ENCODE measurements at places on chromosomes 6 and 20.

DNA sequence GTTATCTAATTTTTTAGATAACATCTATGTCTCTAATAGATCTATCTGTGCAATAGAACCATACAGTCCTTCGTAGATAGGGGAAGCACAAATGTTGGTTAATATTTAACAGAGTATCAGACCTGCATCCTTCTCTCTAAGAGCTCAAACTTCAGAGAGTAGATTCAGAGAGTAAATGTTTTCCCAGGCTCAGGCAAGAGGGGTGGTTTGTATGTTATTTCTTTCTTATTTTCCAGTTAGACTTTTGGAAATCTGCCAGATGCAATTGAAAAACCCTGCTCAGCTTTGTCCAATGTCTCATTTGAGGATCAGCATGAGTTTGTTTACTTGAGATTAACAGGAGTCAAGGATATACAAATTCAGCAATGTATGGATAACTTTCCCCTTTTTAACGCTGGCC is 361.9 kb downstream of the BCKDHB start:
- no peak for DNase-seq

DNA sequence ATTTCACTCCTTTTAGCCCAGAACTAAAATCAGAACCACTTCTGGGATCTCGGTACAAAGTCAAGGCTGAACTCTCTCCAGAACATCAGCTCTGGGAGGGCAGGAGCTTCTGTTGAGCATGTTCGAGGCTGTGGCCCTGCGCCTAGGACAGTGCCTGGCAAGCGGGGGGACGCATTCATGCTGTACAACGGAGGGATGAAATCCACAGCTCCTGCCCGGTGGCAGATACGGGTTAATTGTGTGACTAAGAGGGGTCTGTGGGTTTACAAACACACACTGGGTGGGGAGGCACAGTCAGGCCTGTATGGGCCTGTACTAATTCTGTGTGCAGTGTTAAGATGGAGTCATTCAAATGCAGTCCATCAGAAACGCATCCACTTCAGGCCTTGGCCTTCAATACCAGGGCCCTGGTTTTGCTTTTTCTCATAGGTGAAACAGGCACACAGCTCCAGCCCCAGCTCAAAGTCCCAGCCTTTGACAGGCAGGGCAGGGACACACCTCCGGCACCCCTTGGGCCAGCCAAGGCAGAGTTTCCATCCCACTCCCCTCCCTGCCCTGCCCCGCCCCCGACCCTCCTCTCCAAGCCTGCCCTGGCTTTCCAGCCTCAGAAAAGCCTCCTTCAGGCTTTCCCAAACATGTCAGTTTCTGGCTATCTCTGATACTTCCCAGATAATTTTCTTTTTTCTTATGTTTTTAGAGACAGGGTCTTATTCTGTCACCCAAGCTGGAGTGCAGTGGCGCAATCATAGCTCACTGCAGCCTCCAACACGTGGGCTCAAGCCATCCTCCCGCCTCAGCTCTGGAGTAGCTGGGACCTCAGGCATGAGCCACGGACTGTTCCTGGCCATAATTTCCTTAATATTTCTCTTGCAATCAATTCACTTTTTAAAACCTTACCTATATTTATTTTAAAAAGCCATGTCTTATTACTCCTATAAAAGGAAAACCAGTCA is 109.8 kb downstream of the SULF2 start:
- no peak for DNase-seq

GRCh38 chr6:134662077-134662700 is 287.7 kb downstream of the ALDH8A1 start:
- DNase-seq, result no peak

DNA sequence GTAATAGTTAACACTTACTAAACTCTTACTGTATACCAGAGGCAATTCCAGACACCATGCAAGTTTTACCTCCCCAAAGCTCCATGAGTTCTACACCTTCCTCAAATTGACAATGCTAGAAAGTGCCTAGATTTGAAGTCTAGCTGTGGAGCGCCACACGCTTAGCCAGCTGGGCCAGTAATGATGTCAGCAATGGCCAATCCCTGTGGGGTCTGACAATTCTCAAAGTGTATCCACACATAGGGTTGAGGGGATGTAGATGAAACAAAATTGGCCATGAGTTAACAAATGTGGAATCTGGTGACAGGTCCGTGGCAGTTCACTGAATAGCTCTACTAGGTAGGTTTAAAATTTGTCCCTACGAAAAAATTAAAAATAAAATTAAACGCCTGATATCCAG is 1.3 kb downstream of the ZNF343 start:
- no peak for DNase-seq

DNA sequence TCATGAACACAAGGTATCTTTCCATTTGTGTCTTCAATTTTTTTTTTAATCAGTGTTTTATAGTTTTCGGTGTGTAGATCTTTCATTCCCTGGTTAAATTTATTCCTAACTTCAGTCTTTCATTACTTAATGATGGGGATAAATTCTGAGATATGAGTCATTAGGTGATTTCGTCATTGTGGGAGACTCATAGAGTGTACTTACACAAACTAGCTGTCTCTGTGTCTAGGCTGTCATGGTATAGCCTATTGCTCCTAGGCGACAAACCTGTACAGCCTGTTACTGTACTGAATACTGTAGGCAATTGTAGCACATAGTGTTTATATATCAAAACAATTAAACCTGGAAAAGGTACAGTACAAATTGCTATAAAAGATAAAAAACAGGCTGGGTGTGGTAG is 42.1 kb downstream of the SMAP1 start:
- DNase-seq, result no peak

DNA sequence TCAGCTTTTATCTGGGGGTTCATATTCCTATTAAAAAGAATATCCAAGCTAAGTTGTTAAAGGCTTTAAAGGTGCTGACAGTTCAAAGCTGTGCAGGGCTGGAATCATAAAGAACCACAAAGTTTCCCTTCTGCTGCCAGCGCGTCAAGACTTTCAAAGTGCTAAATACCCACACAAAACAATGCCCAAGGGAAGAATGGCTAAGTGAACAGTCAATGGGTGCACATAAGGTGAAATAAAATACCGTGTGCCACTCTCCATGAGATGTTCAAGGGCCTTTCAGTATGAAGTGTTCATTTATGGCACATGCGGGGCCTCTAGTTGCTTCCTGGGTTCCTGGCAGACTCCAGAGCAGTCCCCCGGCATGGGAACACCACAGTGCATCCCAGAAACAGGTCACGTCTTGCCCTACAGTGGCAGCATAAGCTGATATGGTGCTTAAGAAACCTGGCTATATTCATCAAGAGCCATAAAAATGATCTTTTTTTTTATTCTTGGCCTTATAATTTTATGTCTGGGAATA is 14.1 kb downstream of the TXNDC5 start:
- no peak for DNase-seq

GRCh38 chr6:1696463-1696850 is 86.7 kb downstream of the FOXC1 start:
- no peak for DNase-seq

- DNase-seq, result peak; percentile 58
Observed at GRCh38 chr20:58542411-58543095, 27.4 kb upstream of the APCDD1L start.

- DNase-seq, result no peak
Observed at GRCh38 chr20:38635721-38636288, 34.2 kb downstream of the ARHGAP40 start.

GRCh38 chr6:156796627-156797026 is 19.4 kb downstream of the ARID1B start:
- no peak for DNase-seq

GRCh38 chr6:156762547-156762946 is 14.6 kb upstream of the ARID1B start:
- DNase-seq, result no peak

DNA sequence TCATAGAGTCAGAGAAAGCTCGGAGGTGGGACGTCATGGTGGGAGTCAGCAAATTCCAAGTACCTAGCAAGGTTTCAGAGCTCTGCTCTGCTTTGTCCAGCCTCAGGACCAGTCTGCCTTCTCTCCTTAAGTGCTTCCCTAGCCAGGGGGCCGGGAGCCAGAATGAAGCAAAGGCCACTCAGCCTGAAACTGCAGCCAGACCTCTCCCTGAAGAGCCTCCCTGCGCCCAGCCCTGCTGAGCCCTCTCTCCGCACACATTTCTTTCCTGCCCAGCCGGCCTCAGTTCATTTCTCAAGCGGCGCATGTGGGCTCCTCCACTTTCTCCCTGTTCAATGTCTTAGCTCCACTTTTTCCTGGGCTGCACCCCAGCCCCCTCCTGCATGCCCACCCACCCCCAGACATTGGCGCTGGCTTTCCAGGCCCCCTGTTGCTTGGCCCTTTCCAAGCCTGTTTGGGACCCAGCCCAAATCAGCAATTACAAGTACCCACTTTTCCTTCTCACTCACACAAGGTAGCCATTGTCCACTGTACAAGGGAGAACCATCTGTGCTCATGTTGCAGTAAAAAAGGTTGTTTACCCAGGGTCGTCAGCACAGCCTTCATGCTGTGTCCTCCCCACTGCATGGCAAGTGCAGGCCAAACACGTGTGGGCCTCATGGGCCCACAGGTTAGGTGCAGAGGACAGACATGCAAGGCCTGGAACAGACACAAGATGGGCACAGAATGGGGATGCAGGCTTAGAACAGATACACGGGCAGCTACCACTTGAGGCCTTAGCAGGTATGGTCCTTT is 147.1 kb downstream of the MRPL14 start:
- DNase-seq, result peak; percentile 55

DNA sequence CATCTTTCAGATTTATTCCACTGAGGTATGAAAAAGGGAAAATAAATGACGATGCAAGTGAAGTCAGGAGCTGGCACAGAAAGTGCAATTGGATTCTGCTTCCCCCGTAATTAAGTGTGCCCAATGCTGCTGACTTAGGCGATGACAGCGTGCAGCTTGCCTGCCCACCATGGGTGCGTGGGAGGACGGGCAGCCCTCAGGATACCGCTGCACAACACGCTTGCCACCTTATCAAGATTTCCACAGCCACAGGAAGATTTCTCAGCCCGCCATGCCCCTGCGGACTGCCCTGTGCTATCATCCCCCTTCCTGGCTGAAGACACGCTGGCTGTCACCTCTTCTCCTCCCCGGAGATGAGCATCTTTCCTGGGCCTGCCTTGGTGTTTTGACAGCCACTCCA is 103.3 kb upstream of the BACH2 start:
- no peak for DNase-seq

DNA sequence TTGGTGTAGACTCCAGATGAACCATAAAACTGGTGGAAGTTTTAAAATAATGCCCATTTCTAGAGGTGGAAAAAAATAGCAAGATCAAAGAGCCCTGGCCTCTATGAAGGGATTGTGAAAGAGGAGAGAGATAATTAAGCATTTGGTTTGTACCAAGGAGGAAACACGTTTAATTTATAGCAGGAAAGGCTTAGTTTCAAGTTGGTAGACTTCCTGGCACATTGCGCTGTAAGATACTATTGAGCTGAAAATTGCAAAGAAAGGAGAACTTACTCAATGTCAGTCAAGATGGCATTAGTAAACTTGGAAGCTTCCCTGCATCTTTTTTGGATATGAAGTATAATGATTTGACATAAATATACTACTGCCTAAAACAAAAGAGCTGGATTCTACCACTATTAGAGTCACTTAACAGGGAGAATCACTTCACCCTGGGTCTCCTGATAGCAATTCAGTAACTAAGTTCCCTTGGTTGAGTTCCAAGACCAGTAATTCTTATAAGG is 24.4 kb downstream of the MARCKS start:
- DNase-seq, result no peak

DNA sequence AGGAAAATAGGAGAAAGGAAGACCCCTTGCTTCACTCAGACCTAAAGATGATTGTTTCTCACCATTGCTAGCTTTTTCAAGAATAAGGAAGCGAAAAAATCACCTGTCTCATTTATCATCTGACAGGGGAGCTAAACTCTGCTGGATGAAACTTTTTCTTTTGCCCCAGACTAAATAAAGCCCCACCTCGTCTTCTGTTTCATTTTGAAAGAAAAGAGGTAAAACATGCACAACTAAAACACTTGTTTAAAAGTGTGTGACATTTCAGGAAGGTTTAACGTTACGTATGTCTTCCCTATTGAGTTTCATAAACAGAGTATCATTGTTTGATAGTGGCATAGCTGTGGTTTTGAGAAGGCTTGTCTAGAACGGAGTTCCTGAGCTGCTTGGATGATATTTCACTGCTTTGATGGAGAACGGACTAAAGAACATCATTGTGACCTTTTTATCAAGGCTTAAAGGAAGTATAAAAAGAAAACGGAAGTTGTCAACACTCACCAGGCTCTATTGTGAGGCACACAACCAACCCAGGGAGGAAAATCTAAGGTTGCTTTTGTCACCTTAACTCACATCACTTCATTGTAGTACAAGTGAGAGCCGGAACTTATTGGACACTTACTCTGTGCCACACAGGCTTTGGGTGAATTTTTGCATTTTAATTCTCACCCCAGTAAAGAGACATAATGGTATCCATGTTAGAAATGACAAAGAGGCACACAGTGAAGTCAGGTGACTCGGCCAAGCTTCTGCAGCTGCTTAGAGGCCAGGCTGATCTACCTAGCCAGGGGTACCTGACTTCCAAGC is 29.5 kb downstream of the TSHZ2 start:
- no peak for DNase-seq

- DNase-seq, result no peak
Observed at GRCh38 chr20:54178256-54178655, 4.5 kb upstream of the CYP24A1 start.

DNA sequence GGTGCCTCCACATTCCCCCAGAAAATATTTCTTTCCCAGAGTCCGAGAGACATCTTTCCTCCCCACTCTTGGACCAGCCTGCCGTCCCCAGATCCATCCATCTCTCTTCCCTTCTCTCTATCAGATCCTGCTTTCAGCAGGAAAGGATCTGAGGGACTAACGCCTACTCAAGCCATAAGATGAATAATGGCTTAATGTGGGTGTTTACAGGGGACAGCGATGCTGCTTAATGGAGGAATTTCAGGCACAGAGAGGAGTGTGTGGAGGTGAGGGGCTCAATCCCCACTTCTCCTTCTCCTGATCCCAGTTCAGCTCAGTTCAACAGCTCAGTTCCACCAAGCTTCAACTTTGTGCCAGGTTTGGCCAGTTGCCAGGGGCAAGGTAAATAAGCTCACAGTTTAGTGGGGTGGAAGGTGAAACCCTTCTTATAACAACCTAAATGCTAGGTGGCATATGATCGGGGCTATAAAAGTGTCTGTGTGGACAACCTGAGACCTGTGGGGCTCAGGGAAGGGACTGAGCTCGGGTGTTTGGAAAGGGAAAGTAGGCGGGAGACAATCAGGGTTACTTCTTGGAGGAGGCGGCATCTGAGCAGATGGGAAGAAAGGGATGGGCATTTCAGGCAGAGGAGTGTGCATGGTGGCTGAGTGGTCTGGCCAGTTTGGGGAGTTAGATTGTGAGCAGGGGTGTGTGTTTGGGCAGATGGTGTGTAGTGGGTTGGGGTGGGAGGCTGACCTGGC is 55.8 kb downstream of the CDH22 start:
- DNase-seq, result no peak

All from vagina (tissue), 2 donors.